ENCODE measurements at places on chromosomes 3 and 15.
A peak's percentile ranks its signal among the peaks of the same experiment; 100 is the strongest.

DNA sequence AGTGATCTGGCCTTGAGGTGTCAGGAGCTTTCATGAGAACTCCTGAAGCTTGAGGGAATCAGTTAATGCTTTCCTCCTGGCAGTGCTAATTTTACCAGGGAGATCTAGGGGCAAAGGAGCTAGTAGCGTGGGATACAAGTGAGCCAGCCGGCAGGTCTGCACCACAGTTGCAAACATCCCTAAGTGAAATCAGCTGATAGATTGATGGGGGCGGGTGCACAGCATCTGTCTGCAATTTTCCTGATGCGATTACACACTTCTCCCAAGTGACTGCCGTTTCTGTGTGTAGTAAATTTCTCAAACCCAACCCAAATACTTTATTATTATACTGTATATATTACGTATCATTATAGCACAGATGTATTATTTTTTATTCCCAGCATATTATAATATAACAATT is 304.5 kb downstream of the AGBL1 start:
- DNase-seq: no peak

GRCh38 chr15:50009634-50010033 is 109.4 kb downstream of the ATP8B4 start:
- DNase-seq: no peak

DNA sequence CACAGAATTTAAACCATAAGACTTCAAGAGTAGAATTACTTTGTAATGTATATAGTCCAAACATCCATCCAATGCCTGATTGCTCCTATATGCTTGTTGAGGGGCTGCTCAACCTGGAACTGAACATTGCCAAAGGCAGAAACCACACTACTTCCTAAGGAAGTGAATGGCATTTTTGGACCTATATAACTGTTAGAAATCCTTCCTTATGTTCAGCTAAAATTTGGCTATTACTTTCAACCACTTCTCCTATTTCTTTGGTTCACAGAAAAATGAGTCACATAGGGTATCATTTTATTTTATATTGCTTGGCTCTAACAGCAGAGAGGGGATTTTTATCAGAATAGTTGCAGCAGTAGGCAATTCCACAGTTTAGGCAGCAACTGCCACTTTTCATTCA is 342.1 kb downstream of the SLC9A9 start:
- no peak for DNase-seq

- DNase-seq: no peak
These were observed 22.7 kb downstream of the EXD1 start for GRCh38 chr15:41207687-41208448.

DNA sequence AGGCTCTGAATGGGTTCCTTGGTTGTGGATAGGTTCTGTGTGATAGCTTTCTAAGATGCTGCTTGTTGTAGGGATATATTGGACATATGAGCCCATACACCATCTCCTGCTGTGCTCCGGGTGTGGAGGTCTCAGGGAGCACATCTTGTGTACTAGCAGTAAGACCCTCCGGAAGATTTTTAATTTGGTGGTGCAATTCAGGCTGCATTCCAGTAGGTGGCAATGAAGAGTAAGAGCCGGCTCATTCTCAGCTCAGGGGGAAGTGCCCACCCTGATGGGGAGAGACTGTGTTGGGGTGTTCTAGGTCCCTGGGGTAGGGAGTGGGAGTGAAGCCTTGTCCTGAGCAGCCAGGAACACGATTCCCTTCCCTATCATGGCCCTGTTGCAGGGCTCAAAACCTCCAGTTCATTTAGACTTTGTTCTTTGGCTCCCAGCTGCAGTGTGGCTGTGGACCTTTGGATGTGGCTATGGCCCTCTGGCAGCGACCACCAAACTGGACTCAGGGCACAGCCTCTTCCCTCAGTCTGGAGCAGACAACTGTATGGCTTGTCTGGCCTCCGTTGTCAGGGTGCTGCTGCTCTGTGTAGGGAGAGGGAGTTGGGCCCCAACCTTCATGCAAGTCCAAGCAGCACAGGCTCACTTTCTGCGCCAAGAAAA is 104.7 kb downstream of the UNC13C start:
- peak; percentile 11 for DNase-seq
